ENCODE measurements at places on chromosomes 16 and 17.

DNA sequence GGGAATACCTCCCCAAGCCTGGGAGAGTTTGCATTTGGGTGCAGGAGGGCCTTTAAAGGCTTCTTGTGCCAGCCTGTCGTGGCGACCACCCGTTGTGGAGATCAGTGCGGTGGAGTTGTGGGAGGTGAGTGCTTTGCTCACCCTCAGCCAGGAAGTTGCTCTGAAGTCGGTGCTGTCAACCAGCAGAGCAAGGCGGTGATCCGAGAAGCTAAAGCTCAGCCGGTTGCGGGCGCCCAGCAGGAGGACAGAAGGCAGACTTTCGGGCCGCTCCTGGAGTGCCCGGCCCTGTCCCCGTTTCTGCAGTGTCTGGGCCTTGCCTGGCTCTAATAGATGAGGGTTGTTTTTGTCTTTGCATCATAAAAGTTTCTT lies 1.4 kb downstream of the UBE2I start:
- DNase-seq, result no peak

GRCh38 chr17:2179615-2180295 lies 123.8 kb downstream of the SMG6 start:
- no peak for DNase-seq

DNA sequence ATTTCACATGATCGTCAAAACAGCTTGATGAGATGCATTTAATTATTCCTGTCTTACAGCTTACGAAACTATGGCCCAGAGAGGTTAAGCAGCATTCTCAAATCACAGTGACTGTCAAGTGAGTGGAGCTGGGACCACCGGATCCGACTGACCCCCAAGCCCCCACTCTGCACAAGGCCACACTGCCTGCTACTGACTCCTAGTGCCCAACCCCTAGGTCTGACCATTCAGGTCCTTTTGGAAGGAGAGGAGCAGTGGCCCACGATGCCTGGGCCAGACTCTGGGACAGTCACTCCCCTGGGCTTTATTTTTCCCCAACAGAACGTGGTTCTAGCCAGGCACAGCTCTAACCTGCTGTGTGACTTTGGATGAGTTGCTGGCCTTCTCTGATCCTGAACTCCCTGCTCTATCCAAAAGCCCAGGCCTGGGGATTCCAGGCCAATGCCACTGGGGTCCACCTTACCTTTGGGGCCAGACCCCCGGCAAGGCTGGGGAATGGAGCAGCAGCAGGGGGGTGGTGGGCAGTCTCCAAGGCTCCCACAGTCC lies 9.9 kb downstream of the TSPOAP1 start:
- no peak for DNase-seq

GRCh38 chr17:51640108-51640622 lies 379.8 kb downstream of the UTP18 start:
- peak; percentile 71 for DNase-seq

DNA sequence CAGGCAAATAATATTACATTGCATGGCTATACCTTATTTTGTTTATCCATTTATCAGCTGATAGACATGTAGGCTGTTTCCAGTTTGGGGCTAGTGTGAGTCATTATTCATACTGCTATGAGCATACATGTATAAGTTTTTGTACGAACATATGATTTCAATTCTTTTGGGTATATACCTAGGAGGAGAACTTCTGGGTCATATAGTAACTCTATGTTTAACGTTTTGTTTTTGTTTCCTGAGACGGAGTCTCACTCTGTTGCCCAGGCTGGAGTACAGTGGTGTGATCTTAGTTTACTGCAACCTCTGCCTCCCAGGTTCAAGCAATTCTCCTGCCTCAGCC lies 2.4 kb upstream of the ITGAL start:
- DNase-seq, result no peak

DNA sequence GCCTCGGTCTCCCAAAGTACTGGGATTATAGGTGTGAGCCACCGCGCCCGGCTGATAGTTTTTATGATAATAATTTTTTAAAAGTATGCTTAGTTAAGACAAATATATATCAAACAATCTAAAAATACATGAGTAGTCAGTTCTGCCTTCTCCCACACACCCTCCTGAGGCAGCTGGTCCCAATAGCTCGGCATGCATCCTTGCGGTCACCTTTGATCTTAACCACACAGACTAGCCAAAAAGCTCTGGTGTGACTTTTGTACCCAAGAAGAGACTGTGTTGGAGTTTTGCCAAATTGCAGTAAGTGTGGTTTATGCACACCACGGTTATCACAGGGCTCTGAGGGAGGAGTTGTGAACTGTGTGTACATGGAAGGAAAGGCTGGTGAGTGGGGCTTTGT lies 25.6 kb downstream of the ATP6V0A1 start:
- no peak for DNase-seq

DNA sequence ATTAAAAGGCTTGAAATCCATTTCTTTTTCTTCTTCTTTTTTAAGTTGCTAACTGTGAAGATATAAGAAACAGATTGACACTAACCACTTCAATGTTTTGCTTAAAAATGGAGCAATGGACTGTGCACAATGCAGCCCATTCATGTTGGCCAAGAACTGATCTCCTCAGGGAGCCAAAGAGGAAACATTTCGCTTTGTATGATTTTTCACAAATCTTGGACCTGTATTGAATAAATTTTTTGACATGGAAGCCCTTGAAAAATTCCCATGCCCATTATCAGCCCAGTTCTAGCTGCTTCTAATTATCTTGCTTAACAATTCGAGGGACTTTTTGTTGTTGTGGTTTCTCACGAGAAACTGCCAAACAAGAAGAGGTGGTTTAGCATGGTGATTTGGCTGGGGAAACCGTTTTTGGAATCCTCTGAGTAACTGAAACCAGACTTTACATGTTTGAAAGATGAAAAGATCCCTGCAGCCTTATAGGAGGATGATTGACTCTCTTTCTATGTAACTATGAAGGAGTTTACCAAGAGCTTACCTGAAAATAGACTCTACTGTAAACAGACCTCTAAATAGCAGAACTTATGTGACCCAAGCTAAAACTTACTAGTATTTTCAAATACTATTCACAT lies 1389.4 kb upstream of the GOT2 start:
- no peak for DNase-seq

DNA sequence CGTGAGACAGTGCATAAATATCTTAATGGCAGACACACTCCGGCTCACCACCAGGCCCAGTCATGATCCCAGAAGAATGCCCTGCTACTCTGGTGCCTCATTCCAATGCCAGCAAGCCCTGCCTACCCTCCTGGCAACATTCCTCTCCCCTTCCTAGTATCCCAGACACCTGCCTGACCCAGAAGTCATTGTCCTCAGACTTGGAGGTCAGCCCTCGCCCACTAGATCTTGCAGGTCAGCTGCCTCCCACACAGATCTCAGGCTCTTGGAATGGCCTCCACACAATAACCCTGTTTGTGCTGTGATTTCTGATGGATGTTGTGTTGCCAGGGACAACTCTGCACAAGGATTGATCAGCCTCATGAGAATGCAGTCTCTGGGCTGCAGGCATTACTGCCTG lies 1.8 kb upstream of the TEX2 start:
- DNase-seq, result no peak

DNA sequence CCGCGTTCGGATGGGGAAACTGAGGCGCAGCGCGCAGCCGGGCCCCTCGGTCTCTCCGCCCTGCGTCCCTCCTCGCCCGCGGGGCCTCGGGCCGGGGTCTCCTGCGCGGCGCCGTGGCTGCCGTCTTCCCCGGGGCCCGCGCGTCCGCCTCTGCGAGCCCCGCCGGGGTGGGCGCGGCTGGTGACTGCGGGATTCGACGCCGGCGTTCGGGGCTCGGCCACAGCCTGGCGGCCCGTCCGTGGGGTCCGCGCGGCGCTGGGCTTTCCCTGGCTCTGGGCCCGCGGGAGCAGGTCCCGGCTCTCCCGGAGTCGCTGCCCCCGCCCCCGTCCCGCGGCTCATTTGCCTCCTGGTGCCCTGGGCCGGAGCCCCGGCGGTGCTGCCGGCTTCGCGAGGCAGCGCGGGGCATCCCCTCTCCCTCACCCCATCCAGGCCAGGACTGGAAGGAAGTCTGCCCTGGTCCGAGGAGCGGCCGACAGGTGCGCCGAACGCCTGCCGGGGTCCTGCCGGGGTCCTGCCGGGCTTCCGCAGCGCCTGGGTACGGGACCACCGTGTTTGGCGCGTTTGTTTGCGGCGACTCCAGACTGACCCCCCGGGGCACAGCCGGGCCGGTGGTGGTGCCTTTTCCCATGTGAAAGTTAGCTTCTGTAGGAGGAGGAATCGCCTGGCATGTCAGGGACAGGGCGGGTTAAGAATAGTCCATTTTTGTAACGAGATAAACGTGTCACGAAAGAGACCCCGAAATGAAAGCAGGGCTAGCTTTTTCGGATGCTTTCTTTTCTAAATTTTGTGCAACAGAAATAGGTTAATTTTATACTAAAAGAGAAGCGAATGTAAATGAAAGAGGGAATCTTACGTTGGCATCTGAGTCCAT lies 671 bp downstream of the CHMP6 start:
- no peak for DNase-seq

- no peak for DNase-seq
Measured at GRCh38 chr17:74520016-74520434, 11.2 kb downstream of the CD300LB start.

DNA sequence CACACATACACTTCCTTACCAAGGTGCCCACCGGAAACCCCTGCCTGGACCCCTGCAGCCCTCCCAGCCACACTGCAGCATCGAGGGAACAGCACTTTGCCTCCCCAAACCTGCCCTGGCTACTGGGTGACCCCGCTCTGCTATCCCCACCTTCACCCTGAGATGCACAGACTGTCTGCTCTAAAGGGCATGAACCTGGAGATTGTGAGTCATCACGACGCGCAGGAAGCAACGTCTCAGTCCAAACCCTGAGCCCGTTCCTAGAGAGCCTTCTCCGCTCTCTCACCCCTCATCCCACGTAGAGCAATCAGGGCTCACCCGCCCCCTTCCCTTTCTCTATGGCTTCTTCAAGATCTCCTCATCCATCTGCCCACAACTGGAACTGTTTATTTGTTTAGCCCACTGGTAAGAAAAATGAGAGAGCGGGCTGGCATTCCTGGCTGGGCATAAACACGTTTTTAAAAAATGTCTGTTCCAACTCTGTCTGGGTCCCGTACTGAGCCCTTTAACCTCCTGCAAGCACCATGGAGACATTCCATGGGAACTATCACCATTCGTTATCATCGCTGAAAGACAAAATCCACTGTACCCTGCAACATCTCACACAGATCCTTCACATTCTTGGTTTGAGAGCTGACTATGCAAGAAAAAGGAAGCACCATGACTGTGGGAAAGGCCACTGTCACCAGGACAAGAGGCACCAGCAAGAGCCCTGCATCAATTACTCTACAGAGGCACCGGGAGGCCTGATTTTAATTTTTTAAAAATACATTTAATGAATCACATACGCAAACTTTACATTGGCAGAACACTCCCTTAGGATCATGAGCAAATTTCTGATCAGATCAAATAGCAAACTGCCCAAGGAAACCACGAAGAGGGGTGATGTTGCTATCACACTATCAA lies 28.2 kb downstream of the ZFHX3 start:
- no peak for DNase-seq

DNA sequence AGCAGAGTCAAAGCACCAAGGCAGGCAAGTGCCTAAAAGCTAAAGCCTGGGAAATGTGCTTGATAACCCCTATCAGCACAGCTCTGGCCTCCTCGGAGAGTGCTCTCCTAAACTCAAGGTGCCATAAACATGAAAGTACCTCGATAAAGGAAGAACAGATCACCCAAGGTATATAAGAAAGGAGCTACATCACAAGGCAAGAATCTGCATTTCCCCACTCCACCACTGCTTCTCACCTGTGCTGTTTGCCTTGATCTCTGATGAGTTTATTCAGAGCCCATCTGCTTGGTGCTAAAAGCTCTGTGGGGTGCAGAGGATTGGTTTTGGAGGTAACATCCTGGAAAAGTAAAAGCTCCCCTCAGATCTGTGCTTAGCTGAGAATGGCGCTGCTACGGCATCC lies 449.5 kb upstream of the CDH5 start:
- no peak for DNase-seq
